ENCODE measurements at places on chromosomes 4 and X.

DNA sequence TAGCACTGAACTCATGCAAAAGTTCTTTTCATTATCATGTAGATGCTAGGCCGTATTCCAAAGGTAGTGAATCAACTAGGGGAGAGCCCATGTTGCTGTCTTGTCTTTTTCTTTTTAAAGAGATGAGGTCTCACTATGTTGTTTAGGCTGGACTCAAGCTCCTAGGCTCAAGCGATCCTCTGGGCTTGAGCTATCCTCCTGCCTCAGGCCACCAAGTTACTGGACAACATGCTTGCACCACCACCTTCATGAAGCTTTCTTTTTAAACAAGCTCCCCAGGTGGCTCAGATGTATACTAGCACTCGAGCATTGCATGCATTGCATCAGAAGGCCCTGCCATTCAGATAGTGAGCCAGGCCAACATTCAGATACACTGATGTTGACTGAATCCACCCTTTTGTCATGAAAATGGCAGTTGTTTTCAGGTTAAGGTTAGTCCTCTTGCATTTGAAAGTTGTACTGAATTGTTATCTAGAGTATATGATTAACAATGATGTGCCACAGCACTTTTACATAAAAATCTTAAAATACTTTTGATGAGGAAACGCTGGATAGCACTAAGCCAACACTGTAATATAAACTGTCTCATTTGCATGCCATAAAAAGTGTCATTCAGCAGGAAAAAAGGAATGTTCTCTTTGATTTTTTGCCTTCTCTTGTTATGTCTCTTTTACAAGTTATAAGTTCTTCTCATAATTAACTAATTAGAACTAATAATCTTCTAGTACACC lies 76.7 kb downstream of the FNIP2 start:
- no peak for DNase-seq

DNA sequence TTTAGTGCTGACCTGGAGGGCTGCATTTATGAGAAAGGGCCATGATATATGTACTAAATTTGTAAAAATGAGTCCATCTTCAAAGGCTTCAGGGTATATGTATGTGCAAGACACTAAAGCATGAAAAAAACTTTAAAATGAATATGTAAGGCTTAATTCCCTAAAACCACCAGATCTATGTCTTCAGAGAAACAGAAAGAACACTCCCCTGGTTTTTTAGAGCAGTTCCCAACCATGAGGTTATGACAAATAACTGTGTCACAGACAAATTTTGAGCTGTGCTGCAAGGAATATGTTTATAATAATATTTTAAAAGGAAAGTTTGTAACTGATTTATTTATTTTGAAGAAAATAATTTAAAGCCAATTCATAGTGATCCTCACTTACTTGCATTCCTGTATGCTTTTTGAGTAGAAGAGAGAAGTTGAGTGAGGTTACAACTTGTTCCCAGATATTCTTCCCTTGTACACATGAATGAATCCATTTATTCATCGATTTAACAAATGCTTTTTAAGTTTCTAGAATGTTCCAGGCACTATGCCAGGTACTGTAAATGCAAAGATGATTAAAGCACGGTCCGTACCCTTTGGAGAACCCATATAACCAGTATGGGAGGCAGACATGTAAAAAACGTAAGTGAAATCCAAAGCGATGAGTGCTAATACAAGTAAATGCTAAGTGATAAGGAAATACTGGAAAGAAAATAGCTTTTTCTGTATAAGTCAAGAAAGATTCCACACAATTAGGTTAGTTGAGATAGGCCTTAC lies 295.2 kb upstream of the DIAPH2 start:
- no peak for DNase-seq

- DNase-seq: no peak
Measured at GRCh38 chrX:54991706-54992105, 2.3 kb downstream of the PFKFB1 start.

DNA sequence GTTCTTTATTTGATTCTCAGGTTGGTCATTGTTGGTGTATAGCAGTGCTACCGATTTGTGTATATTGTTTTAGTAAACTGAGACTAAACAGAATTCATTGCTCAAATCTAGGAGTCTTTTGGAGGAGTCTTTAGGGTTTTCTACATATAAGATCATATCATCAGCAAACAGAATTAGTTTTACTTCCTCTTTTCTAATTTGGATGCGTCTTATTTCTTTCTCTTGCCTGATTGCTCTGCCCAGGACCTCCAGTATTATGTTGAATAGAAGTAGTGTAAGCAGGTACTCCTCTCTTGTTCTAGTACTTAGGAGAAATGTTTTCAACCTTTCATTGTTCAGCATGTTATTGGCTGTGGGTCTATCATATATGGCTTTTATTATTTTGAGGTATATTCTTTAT lies 92.6 kb downstream of the IQCM start:
- DNase-seq: no peak

GRCh38 chrX:124925681-124926080 lies 394.0 kb upstream of the TEX13C start:
- no peak for DNase-seq

GRCh38 chr4:23685471-23685870 lies 204.4 kb downstream of the PPARGC1A start:
- no peak for DNase-seq

GRCh38 chr4:145898926-145899531 lies 39.6 kb downstream of the ZNF827 start:
- no peak for DNase-seq

GRCh38 chr4:3250956-3251690 lies 2.2 kb downstream of the MSANTD1 start:
- DNase-seq: no peak

GRCh38 chr4:102390438-102390837 lies 45.2 kb upstream of the SLC39A8 start:
- DNase-seq: no peak

DNA sequence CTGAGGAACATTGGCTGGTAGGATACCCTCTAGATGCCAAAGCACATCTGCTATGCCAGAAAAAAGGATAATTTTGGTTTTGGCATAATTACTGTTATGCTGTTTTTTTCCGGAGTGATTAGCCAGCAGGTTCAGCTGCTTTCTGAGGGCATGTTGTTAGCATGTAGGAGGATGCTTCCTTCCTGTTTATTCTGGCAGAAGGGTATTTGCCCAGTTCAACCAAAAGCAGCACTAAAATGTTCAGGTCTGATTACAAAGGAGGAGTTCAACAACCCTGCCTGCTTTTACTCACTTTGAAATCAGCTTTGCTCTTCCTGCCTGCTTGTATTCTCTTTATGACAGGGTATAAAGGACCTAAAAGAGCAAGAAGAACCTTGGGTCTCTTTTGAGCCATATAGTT lies 21.9 kb downstream of the ERCC6L start:
- no peak for DNase-seq

GRCh38 chr4:72505314-72505744 lies 63.7 kb downstream of the ADAMTS3 start:
- no peak for DNase-seq

DNA sequence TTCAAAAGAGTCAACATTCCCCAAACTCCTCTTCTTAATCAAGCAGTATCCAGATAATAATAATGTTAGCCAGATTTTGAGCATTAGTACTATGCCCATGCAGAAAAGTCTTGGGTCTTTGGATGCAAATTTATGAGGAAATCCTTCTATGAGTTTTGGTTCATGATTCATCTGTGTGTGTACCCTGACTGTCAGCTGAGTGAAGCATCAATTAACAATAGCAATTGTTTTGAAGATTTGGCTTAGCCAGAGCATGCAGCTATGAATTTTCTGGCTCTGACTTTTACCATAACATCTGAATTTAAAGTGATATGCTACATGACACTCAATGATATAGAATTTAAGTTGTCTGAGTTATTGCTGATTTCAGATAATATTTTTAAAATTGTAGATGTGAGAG lies 145.8 kb downstream of the KLHL4 start:
- no peak for DNase-seq

DNA sequence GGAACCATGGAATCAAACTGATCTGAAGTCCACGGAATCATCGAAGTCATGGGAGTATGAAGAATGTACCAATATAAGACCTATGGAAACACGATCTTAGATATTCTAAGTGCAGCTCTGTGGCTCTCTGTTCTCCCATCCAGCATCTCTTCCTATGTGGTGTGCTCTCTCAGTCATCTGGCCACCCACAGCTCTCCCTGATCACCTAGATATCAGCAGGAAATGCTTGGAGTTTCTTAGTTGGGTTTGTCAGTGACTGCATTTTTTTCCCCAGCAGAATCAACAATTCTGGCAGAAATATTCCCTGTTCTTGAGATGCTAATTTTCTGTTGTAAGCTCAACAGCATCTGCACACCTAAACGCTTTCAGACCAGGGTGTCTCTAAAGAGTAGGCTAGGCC lies 94.1 kb downstream of the GC start:
- no peak for DNase-seq

GRCh38 chr4:170035231-170035630 lies 9.0 kb upstream of the MFAP3L start:
- DNase-seq: no peak

- no peak for DNase-seq
Measured at GRCh38 chrX:104117759-104118158, 5.4 kb downstream of the ZCCHC18 start.

DNA sequence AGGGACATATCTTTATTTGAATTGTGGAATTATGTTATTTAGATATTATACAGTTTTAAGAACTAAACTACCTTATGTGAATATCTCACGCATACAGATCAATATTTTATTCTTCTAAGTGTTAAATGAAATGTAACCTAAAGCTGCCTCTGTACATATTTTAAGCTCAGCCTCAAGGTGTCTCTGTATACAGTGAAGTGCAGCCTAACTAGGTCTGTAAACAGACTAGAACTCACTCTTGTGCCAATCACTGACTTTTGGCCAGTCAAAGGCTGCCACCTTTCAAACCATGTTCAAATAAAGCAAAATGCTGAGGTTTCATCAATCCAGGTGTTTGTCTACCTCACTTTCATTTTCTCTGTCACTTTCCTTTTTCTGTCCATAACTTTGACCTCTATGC lies 1074.5 kb upstream of the PRKX start:
- no peak for DNase-seq

DNA sequence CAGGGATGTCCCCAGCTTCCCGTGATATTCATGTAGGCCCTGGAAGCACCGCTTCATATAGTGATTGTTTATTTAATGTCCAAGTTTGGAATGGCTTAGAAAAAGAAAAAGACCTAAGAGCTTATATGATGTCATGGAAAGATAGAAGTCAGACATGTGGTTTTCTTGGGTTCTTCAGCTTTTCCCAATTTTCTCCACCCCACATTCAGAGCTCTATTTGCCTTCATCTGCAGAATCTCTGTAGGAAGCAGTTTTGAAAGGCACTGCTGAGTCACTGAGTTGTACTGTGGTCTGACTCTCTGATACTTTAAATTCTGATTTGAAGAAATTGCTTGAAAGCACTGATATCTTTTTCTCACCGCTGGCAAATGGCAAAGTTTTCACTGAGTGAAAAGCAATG lies 120.6 kb upstream of the EDNRA start:
- no peak for DNase-seq

DNA sequence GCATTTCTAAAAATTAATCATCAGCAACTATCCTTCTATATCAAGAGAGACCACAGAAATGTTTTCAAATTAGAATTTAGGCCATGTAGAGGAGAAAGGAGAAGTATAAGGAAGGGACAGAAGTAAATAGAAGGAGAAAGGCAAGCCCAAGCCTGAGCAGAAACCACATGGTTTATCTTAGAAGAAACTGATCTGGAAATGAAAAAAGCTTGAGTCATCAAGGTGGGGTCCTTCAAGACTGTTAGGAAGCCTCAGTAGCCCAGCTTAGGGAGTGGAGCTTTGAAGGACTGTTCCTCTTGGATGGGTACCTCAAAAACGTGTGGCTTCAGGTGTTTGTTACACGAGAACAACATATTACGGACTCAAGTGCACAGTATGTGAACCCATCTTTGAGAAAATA lies 4.5 kb downstream of the BMX start:
- no peak for DNase-seq

- no peak for DNase-seq
Measured at GRCh38 chr4:132003593-132003992, 1145.5 kb upstream of the PCDH10 start.

GRCh38 chr4:107564326-107564725 lies 155.7 kb downstream of the PAPSS1 start:
- DNase-seq: no peak

- no peak for DNase-seq
Measured at GRCh38 chrX:40996886-40997530, 88.2 kb upstream of the USP9X start.

DNA sequence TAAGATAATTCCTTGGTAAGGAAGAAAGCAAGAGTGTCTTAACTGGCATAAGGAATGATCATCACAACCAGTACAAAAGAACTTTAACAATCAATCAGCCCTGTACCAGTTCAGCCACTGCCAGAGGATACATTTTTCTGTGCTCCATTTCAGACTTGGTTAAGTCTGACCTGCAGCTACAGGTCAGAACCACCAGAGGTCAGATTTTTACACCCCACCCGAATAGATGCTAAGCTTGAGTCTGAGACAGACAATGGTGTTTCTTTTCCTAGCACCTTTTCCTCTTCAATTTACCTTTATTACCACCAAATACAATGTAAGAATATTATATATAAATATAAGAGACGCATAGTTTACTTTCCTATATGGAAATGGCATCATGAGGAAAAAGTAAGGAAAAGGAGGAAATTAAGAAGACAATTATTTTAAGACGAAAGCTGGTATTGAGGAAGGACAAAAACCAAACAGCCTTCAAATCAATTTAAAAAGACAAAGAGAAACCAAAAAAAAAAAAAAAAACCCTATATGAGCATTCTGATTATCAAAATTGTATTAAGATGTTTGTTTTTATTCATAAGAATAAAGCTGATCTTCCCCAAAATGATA lies 215.3 kb upstream of the TTC29 start:
- peak; percentile 22 for DNase-seq

GRCh38 chr4:13542577-13543031 lies 1.7 kb downstream of the NKX3-2 start:
- DNase-seq: no peak

GRCh38 chr4:40672528-40673522 lies 43.2 kb upstream of the RBM47 start:
- DNase-seq: no peak

- no peak for DNase-seq
Measured at GRCh38 chr4:184616633-184617551, 32.4 kb downstream of the CASP3 start.

DNA sequence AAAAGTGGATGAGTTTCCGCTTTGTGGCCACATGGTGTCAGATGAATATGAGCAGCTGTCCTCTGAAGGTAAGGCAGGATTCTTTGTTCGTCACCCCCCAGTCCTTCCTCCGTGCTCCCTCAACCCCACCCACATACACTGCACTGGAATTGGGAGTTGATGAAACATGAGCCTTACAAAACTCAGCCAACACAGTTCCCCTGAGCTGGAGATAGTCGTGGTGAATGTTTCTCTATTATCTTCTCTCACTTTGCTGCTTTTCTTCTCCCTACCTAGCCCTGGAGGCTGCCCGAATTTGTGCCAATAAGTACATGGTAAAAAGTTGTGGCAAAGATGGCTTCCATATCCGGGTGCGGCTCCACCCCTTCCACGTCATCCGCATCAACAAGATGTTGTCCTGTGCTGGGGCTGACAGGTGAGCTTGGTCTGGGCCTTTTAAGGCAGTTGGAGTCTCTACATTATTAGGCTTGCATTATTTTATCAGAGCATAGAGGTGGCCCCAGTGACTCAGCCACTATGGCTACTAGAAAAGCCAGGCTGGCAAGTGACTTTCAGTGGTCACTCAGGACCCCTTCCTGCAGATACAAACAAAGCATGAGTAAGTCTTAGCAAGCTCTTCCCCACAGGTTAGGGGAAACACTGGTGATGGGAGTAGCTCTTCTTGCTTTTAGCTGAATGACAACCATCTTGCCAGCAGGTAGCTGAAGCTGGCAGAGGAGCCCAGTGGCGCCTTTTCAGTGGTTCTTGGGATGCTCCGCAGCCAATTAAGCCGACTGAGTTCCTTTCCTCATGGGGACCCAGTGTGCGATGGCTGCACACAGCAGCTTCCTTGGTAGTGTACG lies 1.6 kb downstream of the RPL10 start:
- no peak for DNase-seq
